NCI-H187 treated with DMSO at 0.1 percent for 48 hours (cell line): ENCODE measurements at places on chromosomes 13 and 19.

DNA sequence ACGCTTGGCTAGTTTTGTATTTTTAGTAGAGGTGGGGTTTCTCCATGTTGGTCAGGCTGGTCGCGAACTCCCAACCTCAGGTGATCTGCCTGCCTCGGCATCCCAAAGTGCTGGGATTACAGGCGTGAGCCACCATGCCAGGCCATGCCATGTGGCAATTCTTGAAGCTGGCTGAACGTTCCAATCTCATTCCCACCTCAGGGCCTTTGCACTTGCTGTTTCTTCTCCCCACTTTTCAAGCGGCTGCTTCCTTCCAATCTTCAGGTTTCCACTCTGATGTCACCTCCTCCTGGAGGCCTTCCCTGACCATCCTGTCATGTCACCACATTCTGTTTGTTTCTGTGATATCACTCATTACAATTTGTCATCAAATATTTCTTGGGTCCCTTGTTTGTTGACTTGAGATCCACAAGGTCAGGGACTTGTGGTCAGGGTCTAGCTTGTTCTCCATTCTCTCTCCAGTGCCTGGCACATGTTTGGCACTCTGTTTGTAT, 4.2 kb downstream of the EPOR start:
- no peak for DNase-seq

DNA sequence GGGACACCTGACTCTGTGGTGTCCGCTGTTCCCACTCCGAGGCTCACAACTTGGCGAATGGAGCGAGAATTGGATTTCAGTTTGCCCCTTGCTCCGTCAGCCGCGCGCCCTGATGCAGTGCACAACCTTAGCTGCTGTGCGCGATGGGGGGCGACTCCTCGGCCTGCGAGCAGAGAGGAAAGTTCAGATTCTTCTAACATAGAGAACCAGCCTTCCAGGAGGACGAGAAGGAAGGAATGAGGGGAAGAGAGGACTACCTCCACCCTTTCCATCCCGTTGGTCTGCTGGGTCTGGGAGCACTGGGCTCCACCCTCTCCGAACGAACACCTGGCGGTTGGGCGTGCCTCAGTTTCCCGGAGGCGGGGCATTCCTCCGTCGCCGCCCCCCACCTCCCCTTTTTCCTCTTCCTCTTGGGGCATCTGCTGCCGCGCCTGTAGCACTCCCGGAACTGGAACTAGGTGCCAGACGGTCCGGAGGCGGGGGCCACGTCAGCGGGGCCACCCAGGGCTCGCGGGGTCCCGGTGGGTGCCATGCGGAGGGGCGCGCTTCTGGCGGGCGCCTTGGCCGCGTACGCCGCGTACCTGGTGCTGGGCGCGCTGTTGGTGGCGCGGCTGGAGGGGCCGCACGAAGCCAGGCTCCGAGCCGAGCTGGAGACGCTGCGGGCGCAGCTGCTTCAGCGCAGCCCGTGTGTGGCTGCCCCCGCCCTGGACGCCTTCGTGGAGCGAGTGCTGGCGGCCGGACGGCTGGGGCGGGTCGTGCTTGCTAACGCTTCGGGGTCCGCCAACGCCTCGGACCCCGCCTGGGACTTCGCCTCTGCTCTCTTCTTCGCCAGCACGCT, at the start of gene KCNK6:
TSS of gene KCNK6 (plus strand) at position 425 of the 838 bp plus-strand sequence. CDS start at position 531, 106 bp downstream.
- DNase-seq: no peak

- no peak for DNase-seq
Observed at GRCh38 chr13:63972328-63972727, 2556.7 kb upstream of the PCDH20 start.

- DNase-seq: no peak
Observed at GRCh38 chr19:35429698-35430408, 18.2 kb upstream of the FFAR2 start.

- no peak for DNase-seq
Observed at GRCh38 chr13:45707516-45708100, 5.5 kb downstream of the CBY2 start.

DNA sequence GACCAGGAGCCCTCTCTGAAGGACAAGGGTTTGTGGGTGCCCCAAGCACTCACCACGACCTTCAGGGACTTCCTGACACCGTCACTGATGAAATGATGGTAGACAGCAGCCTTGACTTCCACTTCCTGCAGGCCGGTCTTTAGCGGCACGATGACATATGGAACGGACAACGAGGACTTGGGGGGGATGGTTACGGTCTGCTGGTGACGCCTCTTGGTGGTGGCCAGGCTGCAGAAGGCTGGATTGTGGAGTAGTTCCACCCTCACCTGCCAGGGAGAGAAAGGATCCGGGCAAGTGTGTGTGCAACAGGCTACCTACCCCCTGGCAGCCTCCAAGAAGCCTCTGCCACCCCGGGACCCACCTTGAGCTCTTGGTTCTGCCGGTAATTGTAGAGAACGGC, 23.2 kb downstream of the C3 start:
- DNase-seq: no peak

- no peak for DNase-seq
Observed at GRCh38 chr19:34961775-34962686, 2.0 kb downstream of the ZNF792 start.

DNA sequence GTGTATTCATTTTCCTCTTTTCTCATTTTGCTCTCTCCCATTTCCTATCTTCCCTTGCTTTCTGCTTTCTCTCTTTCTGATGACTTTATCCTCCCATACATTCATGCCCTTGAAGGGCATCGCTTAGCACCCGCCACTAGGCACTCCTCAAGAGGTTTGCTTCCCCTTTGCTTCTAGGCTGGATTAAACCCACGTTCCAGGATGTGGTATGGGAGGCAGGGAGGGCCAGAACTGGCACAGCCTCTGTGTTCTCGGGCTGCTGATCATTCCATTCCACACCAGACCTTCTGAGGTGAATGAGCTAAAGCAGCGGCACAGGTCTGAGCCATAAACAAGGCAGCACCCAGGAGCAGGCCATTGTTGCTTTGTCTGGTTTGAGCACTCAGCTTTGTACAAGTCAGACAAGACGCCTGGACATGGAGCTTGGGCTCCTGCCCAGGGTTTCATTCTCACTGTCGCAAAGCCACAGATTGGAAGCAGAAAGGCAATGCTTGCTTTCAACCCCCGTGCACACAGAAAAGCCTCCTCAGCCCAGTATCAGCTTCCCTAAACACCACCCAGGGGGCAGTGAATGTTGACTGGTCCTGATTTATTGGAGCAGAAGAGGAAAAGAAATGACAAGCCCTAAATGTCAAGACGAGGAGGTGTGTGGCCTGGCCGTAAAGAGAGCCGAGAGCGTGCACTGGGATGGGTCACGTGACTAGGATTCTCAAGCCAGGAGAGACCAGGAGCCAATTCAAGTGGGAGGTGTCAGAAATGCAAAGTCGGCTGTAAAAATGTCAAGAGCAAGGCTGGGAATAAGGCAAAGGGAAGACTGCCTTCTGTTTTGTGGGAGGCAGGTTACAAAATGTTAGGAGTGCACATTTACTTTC, 218.0 kb upstream of the SERP2 start:
- DNase-seq: peak; percentile 74

GRCh38 chr13:105282406-105283285, 1252.8 kb downstream of the EFNB2 start:
- DNase-seq: no peak

DNA sequence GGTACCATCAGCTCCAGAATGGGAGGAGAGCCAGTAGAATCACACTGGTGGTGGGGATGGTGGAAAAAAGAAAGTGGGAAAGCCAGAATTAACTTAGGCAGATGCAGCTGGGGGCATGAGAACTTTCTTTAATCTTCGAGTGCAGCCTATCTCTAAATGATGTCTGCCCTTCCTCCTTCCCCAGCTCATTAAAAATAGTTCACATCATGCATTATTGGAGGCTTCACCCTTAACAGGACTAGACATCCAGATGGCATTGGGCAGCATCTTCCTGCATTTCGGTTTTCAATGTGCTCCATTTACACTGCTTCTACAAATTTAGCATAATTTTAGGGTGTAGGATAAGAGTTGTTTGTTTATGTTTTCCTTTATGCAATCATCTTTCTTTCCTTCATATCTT, 272.8 kb downstream of the COG6 start:
- no peak for DNase-seq

GRCh38 chr19:7524523-7524922, 2.1 kb downstream of the MCOLN1 start:
- no peak for DNase-seq

- peak; percentile 64 for DNase-seq
Observed at GRCh38 chr13:100399455-100399854, 189.1 kb downstream of the GGACT start.

- no peak for DNase-seq
Observed at GRCh38 chr19:3766520-3766919, 4.0 kb downstream of the MRPL54 start.

DNA sequence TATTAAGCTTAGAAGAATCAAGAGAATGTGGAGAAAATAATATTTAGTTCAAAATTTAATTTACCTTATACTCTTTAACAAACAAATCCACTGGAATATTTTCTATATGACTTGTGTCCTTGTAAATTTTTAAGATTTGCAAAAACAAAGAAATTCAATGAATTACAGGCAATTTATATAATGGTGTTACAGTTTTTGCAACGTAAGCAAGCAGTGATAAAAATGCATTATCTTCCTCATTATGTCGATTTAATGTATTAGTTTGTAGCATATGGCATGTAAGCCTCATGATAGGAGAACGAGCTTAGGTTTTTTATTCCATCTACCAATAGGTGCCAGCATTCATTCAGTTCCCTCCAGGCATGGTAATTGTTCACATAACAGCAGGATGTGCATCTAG, 100.0 kb upstream of the PCDH9 start:
- DNase-seq: no peak

DNA sequence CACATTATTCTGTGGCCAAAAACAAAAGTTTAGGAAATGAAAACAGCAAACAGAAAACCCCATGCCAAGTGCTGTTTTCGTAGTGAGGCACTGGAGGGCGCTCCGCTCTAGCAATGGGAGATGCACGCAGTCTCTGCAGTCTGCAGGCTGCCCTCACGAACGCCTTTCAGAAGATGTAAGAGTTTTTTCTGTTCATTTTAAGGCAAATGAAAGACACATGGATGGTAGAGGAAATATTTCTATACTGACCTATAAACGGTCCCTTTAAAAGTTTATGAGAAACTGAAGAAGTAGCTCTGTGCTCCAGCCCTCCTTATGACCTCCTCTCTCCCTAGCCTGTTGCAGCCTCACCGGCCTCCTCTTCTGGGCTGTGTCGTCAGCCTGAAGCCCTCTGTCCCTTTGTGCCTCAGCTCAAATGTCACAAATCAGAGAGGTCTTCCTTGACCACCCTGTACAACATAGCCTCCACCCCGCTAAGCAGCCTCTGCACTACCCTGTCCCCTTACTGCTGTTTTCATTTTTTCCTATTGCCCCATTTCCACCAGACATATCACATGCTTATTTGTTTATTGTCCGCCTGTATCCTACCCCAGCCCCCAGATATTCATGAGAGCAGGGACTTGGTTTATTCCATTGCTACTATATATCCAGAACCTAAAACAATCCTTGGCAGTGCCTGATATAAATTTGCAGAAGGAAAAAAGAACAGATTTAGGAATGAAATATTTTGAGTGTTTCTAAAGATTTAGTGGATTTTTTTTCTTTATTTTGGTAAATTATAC, 116.4 kb downstream of the TM9SF2 start:
- DNase-seq: no peak

GRCh38 chr13:24233351-24233901, 72.9 kb downstream of the SPATA13 start:
- DNase-seq: no peak

GRCh38 chr13:80276371-80277289, 64.3 kb downstream of the SPRY2 start:
- no peak for DNase-seq

GRCh38 chr13:27000686-27001085, 170.9 kb downstream of the USP12 start:
- DNase-seq: no peak

DNA sequence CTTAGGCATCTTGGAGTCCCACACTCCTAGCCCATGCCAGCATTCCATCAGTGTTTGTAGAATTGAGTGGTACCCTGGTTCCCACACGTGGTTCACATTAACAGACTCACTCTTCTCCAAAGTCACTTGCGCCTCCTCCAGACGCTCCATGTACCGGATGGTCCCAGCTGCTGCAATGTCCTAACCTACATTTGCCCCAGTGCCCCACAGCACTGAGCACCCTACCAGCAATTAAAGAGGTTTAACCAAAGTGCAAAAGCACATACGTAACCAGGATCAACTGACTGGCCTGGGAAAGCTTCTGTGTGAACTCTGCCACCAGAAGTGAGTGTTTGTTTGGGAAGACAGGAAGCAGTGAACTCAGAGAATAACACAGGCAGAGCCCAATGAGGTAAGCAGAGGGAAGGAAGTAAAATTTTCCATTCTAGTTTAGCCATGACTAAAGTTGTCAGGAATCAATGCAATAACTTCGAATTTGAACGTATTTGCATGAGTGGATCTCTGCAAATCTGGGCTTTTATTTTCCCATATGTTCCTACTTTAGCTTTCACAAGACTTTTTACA, 7.3 kb upstream of the MEDAG start:
- DNase-seq: no peak

DNA sequence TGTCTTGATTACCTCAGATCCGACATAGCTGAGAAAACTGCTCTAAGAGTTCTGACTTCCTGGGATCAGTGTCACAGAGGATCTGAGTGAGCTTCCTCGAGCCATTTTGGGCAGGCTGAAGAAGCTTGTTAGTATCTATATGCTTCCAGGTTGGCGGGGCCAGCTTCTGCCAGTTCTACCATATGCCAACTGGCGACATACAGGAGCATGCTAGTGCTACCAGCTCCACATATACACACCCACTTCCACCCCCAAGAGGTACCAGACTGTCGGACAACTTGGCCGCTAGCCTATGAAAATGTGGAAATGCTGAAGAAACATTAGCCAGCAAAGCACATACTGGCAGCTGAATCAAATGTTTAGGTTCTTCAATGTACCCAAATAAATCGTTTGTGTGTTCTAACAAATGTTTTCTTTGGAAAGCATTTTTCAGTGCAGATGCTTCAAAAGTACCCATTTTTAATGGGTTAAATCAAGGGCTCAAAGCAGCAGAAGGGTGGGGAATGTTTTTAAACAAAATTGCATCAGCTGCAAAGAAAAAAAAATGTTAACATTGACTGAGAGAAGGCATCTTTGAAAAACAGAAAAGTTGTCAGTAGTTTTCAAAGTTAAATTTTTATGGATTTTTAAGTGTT, 163.7 kb downstream of the KLF12 start:
- DNase-seq: no peak

DNA sequence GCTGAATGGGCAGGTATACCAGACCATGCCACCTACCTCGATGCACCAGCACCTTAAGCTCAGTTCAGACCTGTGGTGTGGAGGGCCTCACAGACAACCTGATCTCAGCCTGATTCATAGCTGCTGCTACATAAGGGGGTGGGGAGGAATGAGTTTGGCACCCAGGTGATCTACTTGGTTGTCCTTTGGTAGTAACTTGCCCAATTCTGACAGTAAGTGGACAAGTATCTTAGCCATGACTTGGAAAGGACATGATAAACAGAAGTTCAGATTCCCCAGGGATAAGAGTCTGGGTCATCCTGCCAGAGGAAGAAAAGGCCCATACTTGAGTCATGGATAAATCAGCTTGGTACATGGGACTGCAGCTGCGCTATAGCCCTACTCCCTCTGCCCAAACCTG, 28.4 kb upstream of the SOHLH2 start:
- DNase-seq: no peak
